ENCODE measurements at places on chromosomes 2 and 18. TPM values are rescaled to one million over a fixed set of nuclear protein-coding genes. Genes with fewer than 3 reads are reported as not detected.

Gene EVX2
- total RNA-seq = not detected

Gene THSD7B
- under 0.01 TPM for total RNA-seq

Gene GORASP2
- 52.6 TPM for total RNA-seq

Gene CRYGC
- not detected for total RNA-seq

Gene TET3
- 13.0 TPM for total RNA-seq

Gene TMEM185B
- total RNA-seq = 47.2 TPM

Gene IDH1
- total RNA-seq = 87.2 TPM

Gene IL36RN
- total RNA-seq = 8.6 TPM

Gene EMX1
- 0.39 TPM for total RNA-seq

Gene DSG2
- 203 TPM for total RNA-seq

Gene CSRNP3
- total RNA-seq = 7.5 TPM

Gene MEX3C
- total RNA-seq = 84.9 TPM

Gene GULP1
- 71.5 TPM for total RNA-seq

Gene GALNT14
- not detected for total RNA-seq

Gene NAT8
- total RNA-seq = not detected

Gene STAT4
- total RNA-seq = 12.3 TPM

Gene RAPGEF4
- 1.3 TPM for total RNA-seq

Gene ANKRD62
- total RNA-seq = not detected

Gene SFTPB
- total RNA-seq = not detected

Gene GLB1L
- 33.0 TPM for total RNA-seq

Gene ADD2
- not detected for total RNA-seq

Gene TCF23
- not detected for total RNA-seq

Gene BCL11A
- total RNA-seq = 41.6 TPM

Gene MC5R
- not detected for total RNA-seq

Gene CHST9
- not detected for total RNA-seq

Gene RAMP1
- 2.4 TPM for total RNA-seq

Gene LIMS4
- 4.0 TPM for total RNA-seq

Gene EIPR1
- total RNA-seq = 39.5 TPM

Gene NDC80
- total RNA-seq = 6.3 TPM

Gene CREG2
- not detected for total RNA-seq

Gene GAREM2
- 12.9 TPM for total RNA-seq

Gene VIT
- 0.39 TPM for total RNA-seq

Gene CD8B2
- 0.11 TPM for total RNA-seq

Gene ASXL2
- 5.5 TPM for total RNA-seq

Gene LRP1B
- not detected for total RNA-seq

Gene PPM1B
- 21.2 TPM for total RNA-seq

Gene KCNG2
- total RNA-seq = not detected

Data from placental epithelial cell (primary cell).